ENCODE measurements at places on chromosomes 3 and 15.
A peak's percentile ranks its signal among the peaks of the same experiment; 100 is the strongest.

DNA sequence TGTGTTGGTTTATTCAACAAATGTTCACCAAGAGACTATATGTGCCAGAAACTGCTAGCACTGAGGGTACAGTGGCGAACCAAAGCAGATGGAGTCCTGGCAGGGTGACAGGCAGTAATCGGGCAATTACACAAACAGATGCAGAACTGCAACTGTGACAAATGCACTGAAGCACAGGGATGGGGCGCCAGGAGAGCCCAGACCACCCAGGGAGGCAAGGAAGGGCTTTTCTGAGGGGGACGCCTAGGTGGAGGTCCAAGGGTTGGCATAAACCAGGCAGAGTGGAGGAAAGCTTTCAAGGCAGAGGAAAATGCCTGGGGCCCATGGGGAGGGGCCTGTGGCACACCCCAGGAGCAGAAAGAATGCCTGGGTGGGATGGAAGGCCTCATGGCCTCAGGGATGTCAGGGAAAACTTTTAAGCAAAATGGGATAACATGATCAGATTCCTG lies 5.5 kb downstream of the DIS3L start:
- peak; percentile 18 for DNase-seq

- DNase-seq = no peak
Measured at GRCh38 chr15:27028858-27029477, 58.0 kb downstream of the GABRG3 start.

GRCh38 chr15:67685008-67685599 lies 140.2 kb upstream of the SKOR1 start:
- DNase-seq = no peak

DNA sequence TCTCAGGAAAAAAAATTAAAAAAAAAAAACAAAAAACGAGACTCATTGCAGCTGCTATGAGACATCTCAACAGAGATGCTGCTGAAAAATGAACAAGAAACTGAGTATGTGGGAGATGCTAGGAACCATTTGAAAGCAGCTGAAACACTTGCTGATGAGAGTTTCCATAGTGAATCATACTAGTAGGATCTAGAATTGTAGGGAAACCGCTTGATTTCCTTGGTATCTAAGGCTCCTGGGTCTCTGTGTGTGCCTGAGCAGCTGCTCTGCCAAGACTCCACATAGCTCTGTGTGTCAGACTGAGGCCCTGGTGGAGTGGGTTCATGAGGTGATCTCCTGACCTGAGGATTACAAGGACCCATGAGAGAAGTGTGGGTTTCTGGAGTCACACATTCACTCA lies 313.4 kb upstream of the NECTIN3 start:
- no peak for DNase-seq

DNA sequence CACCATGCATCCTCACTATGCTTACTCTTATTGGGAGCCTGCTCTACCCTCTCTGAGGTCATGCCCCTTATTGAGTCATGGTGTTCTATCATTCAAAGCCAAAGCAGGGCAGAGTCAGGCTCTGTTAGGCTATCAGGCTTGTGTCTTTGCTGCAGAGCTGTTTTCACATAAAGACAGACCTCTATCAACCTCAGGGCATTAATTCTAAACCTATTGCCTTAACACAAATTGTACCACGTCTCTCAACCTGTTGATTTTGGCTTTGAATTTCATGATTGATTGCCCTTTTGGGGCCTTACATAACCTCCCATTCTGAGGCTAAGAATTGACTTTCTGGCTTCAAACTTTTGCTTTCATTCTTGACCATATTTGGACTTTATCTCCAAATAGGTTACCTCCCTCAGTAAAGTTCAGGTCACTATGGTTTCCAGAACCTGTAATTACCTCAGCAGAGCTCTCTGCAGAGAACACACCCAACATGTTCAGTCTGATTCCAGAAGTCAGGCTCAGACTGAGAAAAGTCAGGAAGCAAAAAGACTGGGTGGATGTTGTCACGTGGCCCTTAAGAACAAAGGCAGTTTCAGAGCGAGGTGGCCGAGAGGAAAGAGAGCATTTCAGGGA lies 221.4 kb upstream of the NANOGP8 start:
- DNase-seq = peak; percentile 88

GRCh38 chr3:194933465-194933864 lies 247.8 kb downstream of the FAM43A start:
- no peak for DNase-seq

- DNase-seq = no peak
Measured at GRCh38 chr3:171177056-171177455, 150.5 kb upstream of the SLC2A2 start.

GRCh38 chr3:39408493-39409372 lies 2.2 kb downstream of the RPSA start:
- DNase-seq = no peak

- peak; percentile 20 for DNase-seq
Measured at GRCh38 chr3:62201438-62202035, 171.8 kb downstream of the FEZF2 start.

GRCh38 chr3:197508051-197508451 lies 47.7 kb downstream of the BDH1 start:
- no peak for DNase-seq

- DNase-seq = peak; percentile 44
Measured at GRCh38 chr15:95141486-95141885, 910.1 kb downstream of the MCTP2 start.

GRCh38 chr3:171258316-171258715 lies 201.9 kb downstream of the TNIK start:
- DNase-seq = no peak

GRCh38 chr15:78048628-78048920 lies 28.9 kb downstream of the TBC1D2B start:
- no peak for DNase-seq

DNA sequence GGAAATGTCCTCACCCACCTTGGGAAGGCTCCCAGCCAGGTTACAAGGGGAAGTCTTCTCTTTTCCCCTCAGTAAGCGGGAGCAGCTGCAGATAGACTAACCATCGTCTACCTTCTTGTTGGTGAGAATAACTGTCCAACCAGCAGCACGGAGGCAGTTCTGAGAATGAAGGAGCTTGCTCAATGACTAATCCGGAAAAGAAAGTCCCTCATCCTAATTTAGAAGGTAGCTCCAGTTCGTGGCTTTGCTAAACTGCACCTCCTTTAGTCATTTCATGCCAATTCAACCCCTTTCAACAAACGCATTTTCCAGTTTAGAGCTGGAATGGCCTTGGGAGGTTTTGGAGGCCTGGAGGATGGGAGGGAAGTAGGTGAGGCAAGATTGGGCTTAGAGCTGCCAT lies 527.4 kb upstream of the PROK2 start:
- no peak for DNase-seq

DNA sequence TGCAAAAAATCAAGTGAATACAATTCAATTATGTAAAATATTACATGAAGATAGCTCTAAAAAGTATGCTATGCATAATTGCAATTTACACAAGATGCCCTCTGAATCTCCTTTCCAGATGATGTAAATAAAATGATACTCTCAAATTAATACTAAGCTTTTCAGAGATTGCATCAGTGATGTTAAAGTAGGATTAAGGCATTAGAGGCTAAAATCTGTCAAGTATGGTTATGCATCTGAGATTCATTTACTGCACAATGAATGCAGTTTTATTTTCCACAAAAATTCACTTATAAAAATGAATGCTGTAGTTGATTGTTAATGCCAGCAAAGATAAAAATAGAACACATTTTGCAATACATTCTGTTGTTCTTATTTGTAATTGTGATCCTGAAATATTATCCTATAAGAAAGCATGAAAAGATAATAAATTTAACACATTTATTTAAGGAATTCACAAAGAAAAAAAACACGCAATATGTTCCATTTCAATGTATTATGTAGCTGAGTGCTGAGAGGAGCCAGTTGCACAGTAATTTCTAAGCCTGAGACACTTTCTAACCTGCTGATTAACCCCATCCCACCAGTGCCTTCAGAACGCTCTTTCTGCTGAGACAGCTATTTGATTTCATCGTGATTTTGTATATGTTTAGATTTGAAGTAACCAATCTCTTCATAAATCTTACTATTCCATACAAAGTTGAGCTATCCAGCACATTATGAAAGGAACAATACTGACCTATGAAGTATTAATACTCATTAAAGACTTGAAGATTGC lies 224.4 kb downstream of the CADM2 start:
- DNase-seq = no peak

DNA sequence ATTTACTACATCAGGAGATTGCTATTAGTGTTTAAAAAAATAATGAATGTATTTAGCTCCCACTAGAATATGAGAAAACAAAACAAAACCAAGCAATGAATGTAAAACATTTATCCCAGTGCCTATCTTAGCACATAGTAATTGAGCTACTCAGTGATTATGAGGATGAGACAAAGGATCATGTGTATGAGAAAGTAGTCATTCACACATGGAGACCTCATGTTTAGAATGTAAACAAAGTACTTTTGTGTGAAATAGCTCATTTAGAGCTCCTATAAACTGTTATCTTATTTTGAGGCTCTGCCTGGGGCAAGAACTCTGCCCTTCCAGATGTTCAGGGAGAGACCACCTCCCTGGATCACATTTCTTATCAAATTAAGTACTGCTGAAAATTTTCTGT lies 236.8 kb downstream of the LRRN1 start:
- no peak for DNase-seq

DNA sequence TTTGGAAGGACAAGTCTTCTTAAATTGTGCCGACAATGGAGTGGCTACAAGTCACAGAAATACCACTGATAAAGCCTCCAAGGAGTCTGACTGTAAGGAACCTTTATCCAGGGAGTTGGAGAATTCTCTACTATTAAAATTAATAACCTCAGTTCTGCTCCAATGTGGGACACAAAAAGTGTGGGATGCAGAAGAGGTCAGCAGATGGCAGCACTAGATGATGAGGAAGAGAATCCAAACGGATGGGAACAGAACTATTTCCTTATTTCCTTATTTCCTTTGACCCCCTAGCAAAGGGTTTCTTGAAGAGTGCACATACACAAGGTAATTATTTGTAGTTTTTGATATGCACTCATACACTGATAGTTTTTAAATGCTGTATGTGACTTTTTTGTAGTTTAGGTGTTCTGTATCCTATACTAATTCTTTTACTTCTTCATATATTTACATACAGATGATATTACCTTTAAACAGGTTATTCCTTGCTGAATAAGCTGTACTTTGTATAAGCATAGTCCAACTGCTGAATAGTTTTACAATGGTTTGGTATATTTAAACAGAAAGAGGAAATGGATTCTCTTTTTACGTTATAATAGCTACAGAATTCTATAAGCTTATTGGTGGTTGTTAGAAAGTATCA lies 25.6 kb upstream of the NLGN1 start:
- no peak for DNase-seq

- no peak for DNase-seq
Measured at GRCh38 chr15:52805351-52806283, 15.5 kb upstream of the ONECUT1 start.

DNA sequence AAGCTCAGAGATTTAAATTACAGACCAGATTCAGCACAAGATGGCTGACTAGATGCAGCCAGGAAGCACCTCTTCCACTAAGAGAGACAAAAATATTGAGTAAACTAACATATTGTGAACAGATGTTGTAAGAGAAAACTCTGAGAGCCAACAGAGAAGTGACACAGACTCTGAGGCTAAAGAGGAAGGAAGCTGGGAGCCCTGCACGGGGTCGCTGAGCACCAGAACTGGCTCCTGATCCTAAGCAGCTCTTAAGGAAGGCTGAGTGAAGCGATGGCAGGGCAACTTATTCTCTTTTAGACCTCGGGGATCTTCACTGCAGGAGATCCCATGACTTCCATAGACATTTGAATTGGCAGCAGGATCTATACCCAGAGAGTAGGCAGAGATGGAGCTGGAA lies 578.0 kb upstream of the GRM7 start:
- no peak for DNase-seq

DNA sequence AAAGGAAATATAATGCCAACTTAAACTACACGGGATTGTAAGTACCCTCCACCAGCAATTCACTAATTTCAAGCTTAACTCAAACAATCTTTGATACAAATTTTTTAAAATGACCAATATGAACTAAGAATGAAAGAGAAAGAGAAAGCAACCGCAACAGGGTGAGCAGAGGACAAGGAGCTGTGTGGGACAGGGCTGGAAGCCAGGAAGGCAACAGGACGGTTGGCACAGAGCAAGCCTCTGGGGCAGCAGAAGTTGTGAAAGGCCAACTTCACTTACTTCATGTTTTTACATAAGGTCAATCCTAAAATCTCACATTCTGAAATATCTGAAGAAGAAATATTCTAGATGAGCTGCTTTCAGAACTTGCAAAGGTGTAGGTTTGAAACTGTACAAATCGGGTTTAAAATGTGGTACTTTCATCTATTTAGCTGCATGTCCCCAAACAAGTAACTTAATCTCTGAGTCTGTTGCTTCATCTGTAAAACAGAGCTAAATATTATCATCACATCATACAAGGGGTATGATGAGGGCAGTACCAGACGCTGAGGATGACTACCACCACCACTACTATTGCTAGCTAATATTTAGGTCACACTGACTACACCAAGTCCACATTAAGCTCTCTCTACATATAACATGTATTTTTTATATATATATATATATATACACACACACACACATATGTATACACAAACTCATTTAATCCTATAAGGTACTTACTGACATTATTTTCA lies 101.7 kb downstream of the IGSF11 start:
- no peak for DNase-seq

DNA sequence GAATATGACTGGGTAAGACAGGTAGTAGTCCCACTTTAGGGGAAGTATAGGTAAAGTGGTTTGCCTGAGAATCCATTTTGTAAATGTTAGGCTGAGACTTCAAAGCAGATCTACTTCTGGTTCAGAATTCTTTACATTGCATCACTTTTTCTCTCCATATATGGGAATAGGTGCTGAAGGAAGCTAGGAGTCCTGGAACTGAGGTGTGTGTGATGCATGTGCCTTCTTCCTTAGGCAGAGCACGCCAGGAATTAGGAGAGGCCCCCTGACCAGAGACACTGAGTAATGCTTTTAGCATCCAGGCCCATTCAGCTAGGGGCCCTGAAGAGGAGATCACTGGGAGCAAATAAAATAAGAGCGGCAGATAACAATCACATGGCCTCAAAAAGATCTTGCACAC lies 69.2 kb upstream of the DCP1A start:
- peak; percentile 35 for DNase-seq

DNA sequence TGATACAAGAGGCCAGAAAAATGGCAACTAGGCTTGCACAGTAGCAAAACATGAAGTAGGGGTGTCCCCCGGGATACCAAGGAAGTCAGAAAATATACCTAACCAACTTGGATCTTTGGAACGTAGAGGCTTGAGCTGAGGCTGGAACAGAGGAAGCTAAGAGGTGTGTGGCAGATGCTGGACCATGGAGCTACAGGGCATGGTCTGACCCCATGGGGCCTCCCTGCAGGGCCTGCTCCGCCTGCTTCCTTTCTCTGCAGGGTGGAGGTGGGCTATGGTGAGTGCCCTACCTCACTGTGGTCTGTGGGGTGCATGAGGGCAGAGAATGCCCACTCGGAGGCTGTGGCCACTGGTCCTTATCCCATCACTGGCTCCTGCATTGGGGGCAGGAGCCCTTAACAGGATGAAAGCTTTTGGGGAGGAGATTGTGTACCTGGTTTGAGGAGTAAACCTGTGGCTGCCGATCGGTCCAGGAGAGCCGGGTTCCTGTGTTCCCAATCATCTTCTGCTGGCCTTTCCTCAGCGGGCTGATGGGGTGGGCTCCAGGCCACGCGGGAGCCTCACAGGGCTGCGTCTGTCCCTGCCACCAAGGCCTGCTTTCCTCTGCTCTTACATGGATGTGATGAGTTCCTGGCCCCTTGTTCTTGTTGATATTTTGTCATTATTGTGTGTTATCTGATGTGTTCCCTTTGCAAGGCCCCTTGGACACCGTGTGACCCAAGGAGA lies 96.8 kb downstream of the OCA2 start:
- DNase-seq = no peak

Measured in foreskin keratinocyte (primary cell).